Astrocyte (in vitro differentiated cells and primary cell): ENCODE measurements at places on chromosomes 6 and 20. TPM values are rescaled to one million over a fixed set of nuclear protein-coding genes. Genes with fewer than 3 reads are reported as not detected.
A peak's percentile ranks its signal among the peaks of the same experiment; 100 is the strongest.

SULF2 gene
- total RNA-seq, result 115 and 139 TPM in 2 replicates

- no peak overlapping the region for H3K27ac ChIP-seq
- peaks cover 14% of the 10 kb centered on the region for H3K27me3 ChIP-seq
- H3K36me3 ChIP-seq, result no peaks in the 10 kb centered on the region
- peaks cover 15% of the 10 kb centered on the region for H3K4me1 ChIP-seq
Observed at GRCh38 chr6:37540390-37540789, 40.7 kb upstream of the CCDC167 start.

DNA sequence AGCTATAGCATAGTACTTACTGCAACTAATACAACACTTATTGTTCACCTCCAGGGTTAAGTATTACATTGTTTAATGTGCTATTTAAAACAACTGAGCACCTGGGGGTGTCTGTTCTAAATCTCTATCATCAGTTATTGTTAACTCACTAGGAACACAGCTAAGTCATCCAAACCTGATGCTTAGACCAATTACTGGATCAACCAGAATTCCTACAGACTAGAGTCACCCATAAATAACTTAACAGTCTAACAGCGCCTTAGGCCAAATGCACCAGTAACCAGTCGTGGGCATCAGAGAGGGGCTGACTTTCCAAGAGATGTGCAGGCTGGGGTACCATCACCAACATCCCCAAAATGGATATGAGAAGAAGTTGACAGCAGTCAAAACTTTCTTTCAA lies 110.7 kb downstream of the ADTRP start:
- H3K27ac ChIP-seq, result no peak overlapping the region
- H3K4me1 ChIP-seq, result no peaks in the 10 kb centered on the region
- no peak overlapping the region for H3K4me3 ChIP-seq
- no peaks in the 10 kb centered on the region for H3K36me3 ChIP-seq
- H3K27me3 ChIP-seq, result no peaks in the 10 kb centered on the region
- DNase-seq, result no peak

VIP gene
- 0.36 and 0.45 TPM in 2 replicates for total RNA-seq

CPXM1 gene
- total RNA-seq, result 10.6 and 10.9 TPM in 2 replicates

DNA sequence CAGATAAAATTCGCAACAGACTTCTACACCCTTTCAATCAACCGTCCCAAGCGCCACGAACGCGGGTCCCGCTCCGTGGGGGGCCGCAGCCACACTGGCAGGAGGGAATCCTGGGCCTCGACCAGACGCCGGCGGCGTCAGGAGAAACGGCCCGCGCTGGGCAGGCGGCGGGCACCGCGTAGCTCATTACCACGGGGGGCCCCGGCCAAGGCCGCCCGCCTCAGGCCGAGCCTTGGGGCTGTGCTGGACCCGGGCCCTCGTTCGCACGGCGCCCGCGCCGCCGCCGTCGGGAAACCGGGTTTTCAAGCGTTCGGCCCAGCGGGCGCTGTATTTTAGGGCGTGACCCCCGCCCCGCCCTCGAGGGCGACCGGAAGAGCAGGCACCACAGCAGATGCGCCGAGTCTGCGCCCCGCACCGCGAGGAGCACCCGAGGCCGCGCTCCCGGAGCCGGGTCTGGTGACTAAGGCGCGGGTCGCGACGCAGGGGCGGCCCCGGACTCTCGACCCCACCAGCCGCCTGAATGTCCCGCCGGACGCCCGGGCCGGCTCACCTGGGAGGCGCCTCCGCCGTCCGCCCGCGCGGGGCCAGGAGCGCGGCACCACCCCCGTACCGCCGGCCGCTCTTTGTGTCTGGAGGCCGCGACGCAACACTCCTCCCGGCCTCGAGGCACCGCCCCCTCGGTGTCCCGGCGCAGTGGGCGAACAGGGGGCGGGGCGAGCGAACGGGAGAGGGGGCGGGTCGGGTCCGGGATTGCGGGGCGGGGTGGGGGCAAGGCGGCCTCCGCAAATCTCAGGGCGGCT lies at the start of gene NINL:
Gene NINL, minus strand, starts transcription at position 627 of the 800 bp plus-strand sequence. CDS start 58,944 bp downstream, outside the sequence.
- H3K4me3 ChIP-seq, result peak within 1 kb of the TSS; percentile 67
- DNase-seq, result peak; percentile 33
- peaks cover 10% of the 10 kb centered on the region for H3K4me1 ChIP-seq
- no peaks in the 10 kb centered on the region for H3K27me3 ChIP-seq

XKR7 gene
- 0.36 and 0.48 TPM in 2 replicates for total RNA-seq

GRCh38 chr6:1088492-1089001 lies 223.4 kb upstream of the FOXQ1 start:
- no peak overlapping the region for H3K4me3 ChIP-seq
- no peaks in the 10 kb centered on the region for H3K4me1 ChIP-seq
- H3K27me3 ChIP-seq, result peaks cover 7% of the 10 kb centered on the region
- H3K27ac ChIP-seq, result no peak overlapping the region

PRSS16 gene
- total RNA-seq, result 2.0 and 2.3 TPM in 2 replicates
